CD8-positive, alpha-beta memory T cell (primary cell): ENCODE measurements at places on chromosomes 6 and 20. TPM values are rescaled to one million over a fixed set of nuclear protein-coding genes. Genes with fewer than 3 reads are reported as not detected.

The SKIC2 gene
- total RNA-seq, result 114 TPM

The SLC17A9 gene
- 26.4 TPM for total RNA-seq

The ADGRF4 gene
- not detected for total RNA-seq

The KIF13A gene
- 0.18 TPM for total RNA-seq

The GPX5 gene
- not detected for total RNA-seq

- DNase-seq, result no peak
Measured at GRCh38 chr6:6952484-6952883, 155.3 kb upstream of the RREB1 start.

GRCh38 chr6:139406577-139407343 is 32.3 kb upstream of the CITED2 start:
- DNase-seq, result no peak

- DNase-seq, result peak; percentile 97
Measured at GRCh38 chr20:51404297-51405060, 138.0 kb downstream of the NFATC2 start.

DNA sequence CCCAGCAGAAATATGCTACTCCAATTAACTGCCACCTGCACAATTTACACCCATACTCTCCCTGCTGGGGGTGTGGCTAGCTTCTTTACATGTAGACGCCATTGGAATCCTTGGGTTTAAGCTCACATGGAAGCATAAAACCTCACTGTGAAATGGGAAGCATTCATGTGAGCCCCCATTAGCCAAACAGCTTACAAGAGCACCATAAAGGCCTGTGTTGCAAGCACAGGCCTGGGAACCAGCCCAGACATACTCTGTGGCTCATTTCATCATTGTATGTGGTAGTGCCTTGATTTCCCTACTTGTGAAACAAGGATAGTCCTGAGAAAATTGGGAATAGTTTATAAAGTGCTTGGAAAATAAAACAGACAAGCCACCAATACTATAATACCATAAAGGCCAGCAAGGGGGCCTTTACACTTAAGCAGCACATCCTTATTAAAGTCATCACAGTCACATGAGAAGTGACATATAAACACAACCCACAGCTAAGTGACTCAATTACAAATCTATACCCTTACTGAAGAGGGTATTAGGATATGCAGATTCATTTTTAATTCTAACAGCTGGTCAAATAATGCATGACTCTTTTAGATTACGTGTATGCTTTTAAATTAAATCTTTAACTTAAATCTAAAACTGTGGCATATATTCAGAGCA is 6.8 kb downstream of the ADNP start:
- no peak for DNase-seq

- no peak for DNase-seq
Measured at GRCh38 chr6:12151433-12151820, 138.7 kb upstream of the EDN1 start.

- no peak for DNase-seq
Measured at GRCh38 chr6:154579485-154579884, 69.0 kb upstream of the CNKSR3 start.

GRCh38 chr6:84805145-84805544 is 40.7 kb upstream of the TBX18 start:
- DNase-seq, result no peak

- DNase-seq, result no peak
Measured at GRCh38 chr6:164150232-164150631, 735.7 kb downstream of the QKI start.

GRCh38 chr6:107321793-107322192 is 137.6 kb downstream of the PDSS2 start:
- DNase-seq, result no peak
